ENCODE measurements at places on chromosomes 13 and 19.

DNA sequence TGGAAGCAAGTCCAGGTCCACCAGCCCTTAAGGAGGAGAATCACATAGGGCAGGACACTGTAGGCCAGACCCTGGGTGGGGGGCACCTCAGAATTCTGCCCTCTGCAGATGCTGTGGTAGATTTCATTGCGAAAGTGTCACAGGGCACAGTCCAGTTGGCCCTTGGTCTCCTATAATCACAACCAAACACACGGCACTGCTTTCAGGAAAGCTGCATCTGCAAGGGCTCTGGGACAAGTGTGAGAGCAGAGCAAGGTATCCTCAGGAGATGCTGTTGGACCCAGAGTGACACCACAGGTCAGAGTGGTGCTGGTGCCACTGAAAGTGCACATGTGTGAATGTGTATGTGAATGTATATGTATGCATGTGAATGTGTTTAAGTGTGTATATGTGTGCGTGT lies 88.6 kb upstream of the MBNL2 start:
- DNase-seq = no peak

DNA sequence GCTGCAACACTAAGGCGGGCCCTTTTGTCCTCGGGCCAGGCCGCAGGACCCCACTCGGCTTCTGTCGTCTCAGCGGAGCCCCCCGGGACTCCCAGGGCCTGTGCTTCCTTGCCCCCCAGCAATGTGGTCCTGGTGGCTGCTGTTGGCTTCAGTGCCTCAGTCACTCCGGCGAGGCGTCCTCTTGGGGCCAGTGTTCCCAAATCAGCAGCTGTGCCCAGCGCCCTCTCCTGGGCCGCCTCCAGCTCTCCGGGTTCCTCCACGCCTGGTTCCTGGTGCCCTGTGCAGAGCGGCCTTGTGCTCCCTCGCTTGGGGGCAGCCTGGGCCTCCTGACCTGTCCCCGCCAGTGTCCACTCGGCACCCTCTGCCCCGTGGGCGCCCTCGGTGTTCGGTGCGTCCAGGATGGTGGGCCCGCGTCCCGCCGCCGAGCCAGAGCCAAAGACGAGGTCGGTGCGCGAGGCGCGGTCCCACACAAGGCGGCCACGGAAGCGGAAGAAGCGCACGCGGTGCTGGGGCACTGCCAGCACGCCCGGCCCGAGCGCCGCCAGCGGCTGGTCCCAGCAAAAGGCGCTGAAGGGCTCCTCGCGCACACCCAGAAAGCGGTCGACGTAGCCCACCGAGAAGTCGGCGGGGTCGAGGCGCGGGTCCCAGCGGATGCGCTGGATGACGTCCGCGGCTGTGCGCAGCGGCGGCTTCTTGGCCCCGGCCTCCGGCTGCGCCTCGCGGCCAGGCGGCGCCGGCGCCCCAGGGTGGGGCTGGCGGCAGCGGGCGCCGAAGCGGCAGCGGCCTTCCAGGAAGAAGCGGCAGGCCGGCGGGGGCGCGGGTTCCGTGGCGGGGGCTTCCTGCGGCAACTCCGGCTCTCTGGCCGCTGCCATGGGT lies 685 bp downstream of the LENG9 start:
- DNase-seq = no peak

DNA sequence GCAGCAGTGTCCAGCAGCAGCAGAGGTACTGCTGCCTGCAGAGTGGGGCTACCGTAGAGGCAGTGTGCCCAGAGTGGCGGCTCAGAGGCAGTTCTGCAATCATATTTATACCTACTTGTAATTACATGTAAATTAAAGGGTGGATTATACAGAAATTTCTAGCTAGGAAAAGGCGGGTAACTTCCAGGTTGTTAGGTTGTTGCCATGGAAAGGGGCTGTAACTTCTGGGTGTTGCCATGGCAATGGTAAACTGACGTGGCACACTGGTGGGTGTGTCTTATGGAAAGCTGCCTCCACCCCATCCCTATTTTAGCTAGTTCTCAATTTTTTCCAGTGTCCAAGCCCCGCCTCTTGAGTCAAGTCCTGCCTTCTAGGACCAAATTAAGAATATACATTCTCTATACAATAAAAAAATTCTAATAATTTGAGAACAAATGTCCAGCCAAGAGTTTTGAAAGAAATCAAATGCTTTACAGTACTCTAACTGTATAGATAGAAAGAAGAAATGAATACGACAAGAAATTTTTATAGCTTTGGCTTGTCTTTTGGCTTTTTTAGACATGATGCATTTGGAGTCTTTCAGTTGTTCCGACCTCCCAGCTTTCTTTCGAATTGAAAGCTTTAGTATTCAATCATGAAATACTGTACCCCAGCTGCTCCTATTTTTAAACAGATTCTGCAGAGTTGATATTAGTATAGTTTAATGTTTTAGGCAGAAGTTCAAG lies 816.6 kb downstream of the DIAPH3 start:
- no peak for DNase-seq

- no peak for DNase-seq
Observed at GRCh38 chr19:29539131-29539530, 13.3 kb downstream of the VSTM2B start.

- no peak for DNase-seq
Observed at GRCh38 chr19:18393836-18394235, 3.6 kb downstream of the LRRC25 start.

DNA sequence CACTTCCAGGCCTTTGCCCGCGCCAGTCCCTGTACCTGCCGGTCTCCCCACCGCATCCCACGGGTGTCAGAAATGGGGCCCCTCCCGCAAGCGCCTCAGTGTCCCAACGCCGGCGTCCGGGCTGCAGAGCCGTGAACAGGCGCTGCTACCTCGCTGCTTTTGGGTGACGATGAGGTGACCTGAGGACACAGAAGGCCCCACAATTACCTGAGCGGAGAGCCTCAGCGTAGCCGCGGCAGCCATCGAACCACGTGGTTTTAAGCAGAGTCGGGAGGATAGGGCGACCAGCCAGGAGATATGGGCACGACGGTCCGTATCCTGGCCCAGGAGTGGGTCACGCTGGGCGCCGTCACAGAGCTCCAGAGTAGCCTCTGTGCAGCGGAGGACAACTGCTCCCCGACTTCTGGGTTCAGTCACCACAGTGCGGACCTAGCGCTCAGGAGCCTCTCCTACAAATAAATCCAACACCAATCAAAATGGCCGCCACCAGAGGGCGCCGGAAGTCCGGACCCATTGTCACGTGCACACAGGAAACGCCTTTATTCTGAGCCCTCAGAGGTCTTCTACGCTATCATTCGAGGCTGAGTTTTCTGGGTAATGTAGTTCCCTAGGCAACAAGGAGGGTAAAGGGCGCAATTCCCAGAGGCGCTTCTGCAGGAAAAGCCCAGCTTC lies at the start of gene ZNF814:
Gene ZNF814 (minus strand): TSS at position 478 of the 672 bp plus-strand sequence. CDS start 235 bp downstream, at position 243.
- peak; percentile 70 for DNase-seq
